Motor neuron (in vitro differentiated cells): ENCODE measurements at places on chromosomes 6 and 20. TPM values are rescaled to one million over a fixed set of nuclear protein-coding genes. Genes with fewer than 3 reads are reported as not detected.

Gene PDYN
- 0.66 TPM in 1 of 2 replicates, not detected in the other for total RNA-seq

Gene STMND1
- total RNA-seq: 0.57 and 0.59 TPM in 2 replicates

DNA sequence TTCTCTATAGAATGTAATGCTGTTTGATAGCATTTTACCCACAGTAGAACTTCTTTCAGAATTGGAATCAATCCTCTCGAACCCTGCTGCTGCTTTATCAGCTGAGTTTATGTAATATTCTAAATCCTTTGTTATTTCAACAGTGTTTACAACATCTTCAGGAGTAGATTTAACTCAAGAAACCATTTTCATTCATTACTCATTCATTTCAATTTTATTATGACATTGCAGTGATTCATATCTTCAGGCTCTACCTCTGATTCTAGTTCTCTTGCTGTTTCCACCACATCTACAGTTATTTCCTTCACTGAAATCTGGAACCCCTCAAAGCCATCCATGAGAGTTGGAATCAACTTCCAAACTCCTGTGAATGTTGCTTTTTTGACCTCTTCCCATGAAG lies 93.7 kb downstream of the ZFAND3 start:
- no peak for ATAC-seq

Gene GRIK2
- total RNA-seq: 1.7 and 1.9 TPM in 2 replicates

Gene FAM120B
- total RNA-seq: 28.7 and 28.9 TPM in 2 replicates

Gene ZNF831
- total RNA-seq: 0.14 and 0.15 TPM in 2 replicates

DNA sequence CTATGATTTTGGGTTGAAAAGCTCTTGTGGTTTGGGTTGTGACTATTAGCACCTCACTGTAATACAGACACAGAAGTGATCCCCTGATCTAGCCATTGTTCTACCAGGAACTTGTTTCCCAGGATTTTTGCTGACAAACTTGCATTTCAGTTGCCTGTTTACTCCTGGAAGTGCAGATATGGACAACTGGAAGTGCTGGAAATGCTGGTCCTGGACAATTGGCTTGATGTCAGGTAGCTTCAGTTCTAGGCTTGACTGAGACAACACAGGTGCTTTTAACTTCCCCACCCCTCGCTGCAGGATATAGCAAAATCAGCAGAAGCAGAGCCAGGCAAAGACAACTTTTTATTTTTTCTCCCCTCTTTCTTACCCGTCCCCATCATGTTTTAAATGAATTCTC lies 27.1 kb upstream of the FBXO30 start:
- ATAC-seq: no peak

GRCh38 chr6:169078399-169079145 lies 175.1 kb downstream of the THBS2 start:
- ATAC-seq: no peak

GRCh38 chr6:154301086-154301625 lies 55.4 kb downstream of the IPCEF1 start:
- no peak for ATAC-seq

Gene ETV7
- total RNA-seq: 0.38 TPM in 1 of 2 replicates, not detected in the other

- ATAC-seq: peak; percentile 27
Observed at GRCh38 chr6:83696674-83697073, 12.2 kb downstream of the SNAP91 start.

GRCh38 chr6:13767121-13767808 lies 47.1 kb downstream of the MCUR1 start:
- ATAC-seq: peak; percentile 73

DNA sequence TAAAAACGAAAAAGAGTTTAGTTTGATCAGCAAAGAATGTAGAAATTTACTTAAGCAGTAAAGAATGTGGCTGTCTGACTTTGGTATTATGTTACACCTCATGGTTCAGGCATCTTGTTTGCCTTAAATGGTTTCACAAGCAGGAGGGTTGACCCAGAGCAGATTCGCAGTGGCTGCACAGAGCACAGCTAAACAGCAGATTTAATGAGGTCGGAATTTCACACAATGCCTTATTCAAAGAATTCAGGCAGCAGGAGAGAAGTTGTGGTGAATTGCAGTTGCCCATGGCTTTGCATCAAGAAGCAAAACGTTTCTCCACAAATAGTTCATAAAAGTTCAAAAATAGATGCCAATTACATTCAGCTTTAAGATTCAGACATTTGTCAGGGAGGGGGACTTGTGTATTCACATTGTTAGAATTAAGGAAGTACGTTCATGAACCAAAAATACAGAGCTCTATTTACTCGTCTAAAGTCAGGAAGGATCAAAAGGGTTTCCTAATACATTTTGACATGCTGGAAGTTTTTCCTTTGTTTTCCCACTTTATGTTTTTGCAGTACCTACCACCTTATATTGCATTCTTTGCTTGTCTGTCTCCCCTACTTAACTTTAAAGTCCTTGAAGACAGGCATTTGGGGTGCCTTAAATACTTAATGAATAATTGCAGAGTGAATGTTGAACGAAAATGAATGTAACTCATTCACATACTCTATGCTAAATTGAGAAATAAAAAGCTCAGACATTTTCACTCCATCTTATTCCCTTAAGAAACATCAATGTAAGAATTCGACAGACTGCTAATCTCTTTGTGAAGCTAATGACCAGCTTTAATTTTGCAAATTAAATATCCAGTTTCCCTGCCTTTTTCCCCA lies 1163.6 kb upstream of the CITED2 start:
- peak; percentile 86 for ATAC-seq

Gene RAET1L
- not detected in 2 replicates for total RNA-seq

Gene GSTA3
- not detected in 2 replicates for total RNA-seq

GRCh38 chr6:44074813-44075646 lies 52.2 kb downstream of the MRPL14 start:
- ATAC-seq: peak; percentile 0

GRCh38 chr6:167574431-167575151 lies 249.7 kb downstream of the TTLL2 start:
- peak; percentile 82 for ATAC-seq

- ATAC-seq: peak; percentile 98
Observed at GRCh38 chr6:169097381-169097959, 156.2 kb downstream of the THBS2 start.

DNA sequence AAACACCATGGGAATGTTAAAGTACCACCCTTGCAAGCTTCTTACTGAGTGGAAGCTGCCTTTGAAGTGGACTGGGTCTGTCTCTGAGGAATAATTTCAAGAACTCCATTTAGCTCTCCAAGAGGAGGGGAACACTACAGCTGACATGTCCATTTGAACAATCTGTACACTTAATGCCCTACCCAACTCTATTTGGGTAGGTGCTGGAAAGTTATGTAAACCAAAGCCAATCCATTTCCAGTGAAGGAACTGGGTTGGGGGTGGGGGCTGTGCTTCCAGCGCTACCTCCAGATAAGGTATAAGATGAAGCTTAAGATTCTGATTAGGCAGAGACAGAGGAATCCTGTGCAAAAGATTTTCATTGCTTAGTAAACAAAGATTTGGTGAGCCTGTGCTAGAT lies 122.0 kb downstream of the TCP11 start:
- ATAC-seq: no peak

Gene PDE10A
- 0.59 and 1.0 TPM in 2 replicates for total RNA-seq

Gene KCNK17
- total RNA-seq: 0.50 TPM in 1 of 2 replicates, not detected in the other
